Left cardiac atrium (tissue), 4 donors: ENCODE measurements at places on chromosomes 7 and 10.

GRCh38 chr7:103685646-103686045 lies 239.6 kb upstream of the SLC26A5 start:
- DNase-seq: no peak

DNA sequence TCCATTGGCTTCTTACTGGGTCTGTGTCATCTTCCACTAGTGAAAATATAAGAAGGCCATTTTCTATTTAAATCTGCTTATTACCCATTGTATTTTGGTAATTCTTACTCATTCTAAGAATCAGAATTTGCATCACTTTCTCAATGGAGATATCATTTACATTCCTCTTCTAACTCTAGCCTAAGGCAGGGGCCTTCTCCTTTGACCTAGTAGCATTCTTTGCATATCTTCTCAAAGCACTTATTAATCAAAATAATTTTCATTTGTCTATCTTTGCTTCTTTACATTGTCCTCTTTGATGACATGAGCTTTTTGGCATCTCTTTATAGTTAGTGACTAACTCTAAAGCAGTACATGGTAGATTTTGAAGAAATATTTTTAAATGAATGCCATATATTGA lies 400.9 kb upstream of the SEMA3D start:
- no peak for DNase-seq

- no peak for DNase-seq
Observed at GRCh38 chr10:100522107-100522801, 2.6 kb upstream of the SEC31B start.

- DNase-seq: no peak
Observed at GRCh38 chr7:44216521-44217222, 15.9 kb downstream of the YKT6 start.

DNA sequence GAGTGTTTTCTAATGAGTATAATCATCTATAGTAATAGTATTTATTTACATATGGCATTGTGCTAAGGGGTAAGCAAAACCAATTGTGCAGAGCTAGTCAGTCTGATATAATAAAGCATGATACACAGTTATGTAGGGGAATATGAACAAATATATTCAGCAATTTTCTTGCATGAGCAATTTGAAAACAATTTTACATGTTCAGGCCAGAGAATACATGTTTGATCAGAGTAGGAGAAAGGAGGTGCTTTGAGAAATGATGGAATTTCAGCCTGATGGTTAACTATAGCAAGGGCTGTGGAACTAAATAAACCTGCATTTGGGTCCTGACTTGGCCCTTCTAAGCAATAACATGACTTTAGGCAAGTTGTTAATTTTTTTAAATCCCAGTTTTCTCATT lies 214.5 kb downstream of the TWIST1 start:
- no peak for DNase-seq

DNA sequence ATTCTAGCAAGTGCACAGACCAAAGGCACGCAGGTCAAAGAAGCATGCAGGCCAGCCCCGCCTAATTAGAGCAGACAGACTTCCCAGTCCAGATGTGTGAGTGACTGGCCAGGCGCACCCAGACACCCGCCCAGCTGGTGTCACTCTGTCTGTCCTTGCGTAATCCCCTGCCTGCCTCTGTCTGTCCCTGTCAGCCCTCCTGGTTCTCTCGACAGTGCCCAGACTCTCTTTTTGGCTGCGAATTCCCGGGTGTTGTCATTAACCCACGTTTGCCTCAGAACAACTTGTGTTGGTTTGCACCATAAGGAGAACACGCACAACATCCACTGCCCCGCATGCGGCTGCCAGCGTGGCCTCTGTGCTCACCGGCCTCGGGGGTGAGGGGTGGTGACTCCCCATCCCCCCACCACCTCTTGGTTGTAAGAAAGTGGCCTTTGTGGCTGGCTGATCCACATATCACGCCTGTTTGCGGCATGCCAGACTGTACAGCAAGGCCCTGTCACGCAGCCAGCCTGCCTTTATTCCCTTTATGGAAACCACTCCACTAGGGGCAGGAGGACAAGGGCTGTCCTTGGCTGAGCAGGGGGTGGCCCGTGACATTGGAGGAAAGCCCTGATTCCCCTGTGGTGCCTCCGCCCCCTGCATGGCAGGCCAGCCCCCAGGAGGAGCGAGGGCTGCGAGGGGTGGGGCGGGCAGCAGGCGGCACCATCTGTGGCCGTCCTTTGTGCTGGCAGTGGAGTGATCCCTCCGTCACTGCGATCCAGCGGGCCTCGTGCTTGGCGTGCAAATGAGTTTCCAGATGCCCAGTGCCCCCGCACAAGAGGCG lies 72.8 kb upstream of the PPIF start:
- DNase-seq: peak; percentile 87

DNA sequence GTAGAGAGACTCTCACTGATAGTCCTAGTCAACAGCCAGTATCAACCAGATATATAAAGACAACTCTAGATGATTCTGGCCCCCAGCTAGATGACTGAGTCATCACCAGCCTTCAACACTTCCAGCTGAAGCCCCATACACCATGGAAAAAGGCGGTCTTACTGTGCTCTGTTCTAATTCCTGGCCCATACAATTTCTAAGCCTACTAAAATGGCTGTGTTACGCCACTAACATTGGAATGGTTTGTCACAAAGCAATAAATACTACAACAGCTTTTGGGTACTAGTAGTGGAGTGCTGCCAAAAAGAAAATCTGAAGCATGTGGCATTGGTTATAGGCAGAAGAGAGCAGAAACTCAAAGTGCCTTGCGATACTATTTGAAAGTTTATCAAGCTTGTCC lies 13.0 kb upstream of the TES start:
- DNase-seq: no peak

DNA sequence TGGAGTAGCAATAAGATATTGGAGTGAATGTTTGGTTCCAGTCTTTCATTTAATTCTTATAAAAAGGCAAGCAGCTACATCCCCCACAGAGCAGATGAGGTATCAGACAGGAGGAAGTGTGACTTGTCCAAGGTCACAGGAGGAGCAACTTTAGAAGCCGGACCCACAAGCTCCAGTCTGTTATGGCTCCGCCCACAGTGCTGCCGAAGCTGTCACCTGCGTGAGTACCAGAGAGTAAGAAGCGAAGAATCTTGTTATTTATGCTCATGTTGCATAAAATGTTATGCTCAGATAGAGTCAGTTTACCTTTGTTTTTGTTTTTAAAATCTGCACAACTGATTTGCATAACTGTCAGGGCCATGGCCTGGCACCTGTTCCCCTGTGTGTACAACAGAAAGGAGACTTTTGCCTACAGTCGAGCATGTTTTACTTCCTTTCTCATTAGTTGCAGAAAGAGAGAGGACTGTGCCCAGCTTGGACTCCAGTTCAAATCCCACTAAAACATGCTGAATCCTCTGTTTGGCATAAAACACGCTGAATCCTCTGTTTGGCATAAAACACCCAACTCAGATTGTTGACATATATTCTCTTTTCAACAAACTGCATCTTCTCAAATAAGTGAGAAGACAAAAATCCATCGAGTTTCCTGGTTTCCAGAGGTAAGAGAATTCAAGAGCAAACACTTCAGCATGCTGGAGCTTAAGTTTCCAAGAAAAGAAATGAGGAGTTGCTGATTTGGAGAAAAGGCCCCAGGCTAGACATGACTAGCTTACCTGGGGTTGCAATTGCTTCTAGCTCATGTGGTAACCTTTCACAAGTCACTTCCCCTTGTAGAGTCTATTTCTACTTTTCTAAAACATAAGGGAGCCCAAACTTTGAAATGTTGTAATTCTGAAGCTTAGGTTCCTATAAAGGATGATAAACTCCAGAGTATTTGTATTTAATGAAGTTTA lies 409.8 kb upstream of the ZMIZ1 start:
- DNase-seq: no peak

DNA sequence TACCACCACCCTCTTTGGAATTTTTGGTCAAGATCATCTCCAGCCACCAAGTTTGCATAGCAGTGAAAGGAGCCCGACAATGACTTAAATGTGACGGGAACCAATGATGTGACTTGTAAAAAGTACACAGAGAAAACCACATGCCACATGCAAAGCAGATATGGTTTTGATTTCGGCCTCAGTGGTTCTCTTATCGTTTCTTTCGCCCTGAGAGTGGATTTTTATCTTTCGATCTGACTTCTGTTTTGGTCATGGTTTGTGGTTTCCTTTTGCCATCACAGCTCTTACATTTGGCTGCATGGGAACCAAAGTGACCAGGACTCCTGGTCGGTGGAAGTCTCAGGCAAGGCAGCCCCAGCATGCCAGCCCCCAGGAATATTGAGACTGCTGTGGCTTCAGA lies 31.5 kb downstream of the TCF7L2 start:
- no peak for DNase-seq

DNA sequence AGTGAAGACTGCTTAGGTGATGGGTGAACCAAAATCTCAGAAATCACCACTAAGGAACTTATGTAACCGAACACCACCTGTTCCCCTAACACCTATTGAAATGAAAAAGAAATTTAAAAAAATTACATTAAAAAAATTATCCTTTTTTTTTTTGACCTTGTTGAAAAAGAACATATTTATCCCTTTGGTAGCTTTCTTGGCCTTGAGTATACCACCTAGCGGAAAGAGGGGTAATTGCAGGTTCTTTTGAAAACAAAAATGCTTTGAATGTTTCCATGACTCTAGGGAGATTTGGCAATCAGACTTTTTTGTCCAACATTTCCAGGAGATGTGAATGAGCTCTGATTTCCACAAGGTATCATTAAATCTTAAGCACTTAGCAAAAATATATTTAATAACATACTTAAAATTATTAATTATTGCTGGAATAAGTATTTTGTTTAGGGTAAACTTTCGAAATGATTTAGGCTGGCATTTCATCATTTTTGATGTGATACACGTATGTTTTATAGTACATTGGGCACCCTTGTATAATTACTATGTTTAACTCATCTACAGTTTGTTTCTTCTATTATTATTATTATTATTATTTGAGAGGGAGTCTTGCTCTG lies 47.0 kb upstream of the ELMO1 start:
- no peak for DNase-seq

- DNase-seq: no peak
Observed at GRCh38 chr10:133027482-133027881, 60.2 kb upstream of the ADGRA1 start.

GRCh38 chr7:11714205-11714604 lies 117.8 kb downstream of the THSD7A start:
- no peak for DNase-seq

DNA sequence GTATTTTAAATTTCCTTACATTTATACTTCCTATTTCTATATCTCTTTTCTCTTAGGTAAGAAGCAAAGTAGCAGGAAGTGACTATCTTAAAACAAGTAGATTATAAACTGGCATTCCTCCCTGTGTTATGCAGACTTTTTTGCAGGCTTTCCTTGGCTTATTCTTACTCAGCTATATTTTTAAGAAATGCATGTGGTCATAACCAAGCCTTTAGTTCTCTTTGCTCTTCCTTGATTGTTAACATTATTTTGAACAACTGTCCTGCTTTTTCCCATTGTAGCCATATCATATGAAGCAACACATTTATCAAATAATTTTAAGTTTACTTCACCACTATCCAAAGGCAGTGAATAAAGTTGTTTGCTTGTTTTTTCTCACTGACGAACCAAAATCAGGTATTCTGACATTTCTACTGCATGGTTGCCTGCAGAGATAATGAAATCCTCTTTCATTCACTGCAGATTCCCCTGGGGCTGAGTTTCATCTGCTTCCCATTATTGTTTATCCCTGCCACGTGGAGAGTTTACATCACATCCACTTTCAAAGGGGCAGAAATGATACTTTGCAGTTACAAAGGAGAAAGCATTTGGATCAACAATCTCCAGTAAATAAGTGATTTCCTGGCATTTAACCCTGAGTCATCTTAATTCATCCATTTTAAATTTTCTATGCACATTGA lies 389.9 kb upstream of the SEMA3C start:
- DNase-seq: no peak

DNA sequence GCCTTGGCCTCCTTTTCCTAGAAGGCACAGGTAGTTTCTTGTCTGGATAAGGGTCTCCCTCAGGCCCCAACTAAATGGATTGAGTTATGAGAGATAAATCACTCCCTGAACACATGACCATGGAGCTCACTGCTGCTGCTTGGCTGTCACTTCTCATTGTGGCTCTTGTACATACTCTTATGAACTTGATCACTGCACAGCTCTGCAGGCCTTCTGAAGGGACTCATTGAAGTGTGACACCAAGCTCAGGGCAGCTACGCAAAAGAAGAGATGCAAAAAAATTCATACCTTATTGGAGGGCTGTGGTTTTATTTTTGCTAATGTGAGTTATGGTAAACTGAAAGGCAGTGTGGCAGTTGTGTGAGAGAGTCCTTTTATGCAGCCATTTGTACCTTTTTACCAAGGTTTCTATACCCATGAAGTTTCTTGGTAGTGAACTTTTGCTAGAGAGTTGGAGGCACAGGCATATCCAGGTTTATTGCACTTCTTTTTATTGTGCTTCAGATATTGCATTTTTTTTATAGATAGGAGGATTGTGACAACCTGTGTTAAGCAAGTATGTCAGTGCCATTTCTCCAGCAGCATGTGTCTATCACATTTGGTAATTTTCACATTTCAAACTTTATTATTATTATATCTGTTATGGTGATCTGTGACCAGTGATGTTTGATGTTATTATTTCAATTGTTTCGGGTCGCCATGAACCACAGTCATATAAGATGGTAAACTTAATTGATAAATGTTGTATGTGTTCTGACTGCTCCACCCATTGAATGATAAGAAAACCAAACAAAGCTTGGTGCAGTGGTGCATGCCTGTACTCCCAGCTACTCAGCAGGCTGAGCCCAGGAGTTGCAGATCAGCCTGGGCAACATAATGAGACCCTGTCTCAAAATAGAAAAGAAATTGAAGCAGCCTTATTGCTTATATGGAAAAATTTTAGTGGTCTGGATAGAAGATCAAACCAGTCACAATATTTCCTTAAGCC lies 100.6 kb downstream of the LRRC4 start:
- DNase-seq: no peak

DNA sequence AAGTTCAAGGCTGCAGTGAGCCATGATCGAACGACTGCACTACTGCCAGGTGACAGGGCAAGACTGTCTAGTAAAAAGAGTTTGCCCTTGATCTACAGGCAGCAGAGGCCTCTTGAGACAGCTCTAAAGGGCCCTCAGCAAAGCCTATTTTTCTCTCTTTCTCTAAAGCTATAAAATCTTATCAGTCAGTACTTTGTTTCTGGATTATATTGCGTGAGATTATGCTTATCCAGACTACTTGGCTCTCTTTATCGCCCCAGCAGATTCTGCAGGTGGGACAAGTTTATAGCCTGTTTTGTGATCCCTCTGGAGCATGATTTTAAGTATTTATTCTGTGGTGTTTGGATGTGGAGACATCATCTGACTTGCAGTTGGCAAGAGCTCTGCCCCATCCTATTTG lies 2.7 kb downstream of the RPP38 start:
- DNase-seq: no peak
